ENCODE measurements at places on chromosomes 13 and 19.
A peak's percentile ranks its signal among the peaks of the same experiment; 100 is the strongest.

DNA sequence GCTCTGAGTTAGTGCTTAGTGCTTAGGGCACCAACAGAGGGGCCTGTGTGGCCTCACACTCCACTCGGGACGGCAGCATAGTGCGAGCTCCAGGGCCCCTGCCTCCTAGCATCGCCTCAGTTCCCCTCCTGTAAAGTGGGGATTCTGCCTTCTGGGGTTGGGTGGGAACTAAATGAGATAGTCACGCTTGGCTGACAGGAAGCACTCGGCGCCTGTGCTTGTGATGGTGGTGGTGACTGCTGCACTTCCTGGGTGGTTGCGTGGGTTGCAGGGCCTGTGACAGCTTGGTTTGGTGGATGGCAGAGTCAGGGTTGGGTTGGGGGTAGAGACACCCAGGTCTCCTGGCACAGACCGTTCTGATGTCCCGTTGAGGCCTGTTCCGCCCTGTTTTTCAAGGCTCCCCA is 7.7 kb downstream of the PLEKHF1 start:
- DNase-seq = no peak

DNA sequence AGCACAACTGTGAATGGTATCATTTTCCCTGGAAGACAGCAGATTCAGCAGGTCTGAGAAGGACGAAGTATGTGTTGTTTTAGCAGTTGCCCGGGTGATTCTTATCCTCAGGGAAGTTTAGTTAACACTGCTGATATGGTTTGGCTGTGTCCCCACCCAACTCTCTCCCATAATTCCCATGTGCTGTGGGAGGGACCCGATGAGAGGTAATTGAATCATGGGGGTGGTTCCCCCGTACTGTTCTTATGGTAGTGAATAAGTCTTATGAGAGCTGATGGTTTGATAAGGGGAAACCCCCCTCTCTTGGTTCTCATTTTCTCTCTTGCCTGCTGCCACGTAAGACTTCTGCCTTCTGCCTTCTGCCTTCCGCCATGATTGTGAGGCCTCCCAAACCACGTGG is 81.0 kb upstream of the UBAC2 start:
- DNase-seq = no peak

DNA sequence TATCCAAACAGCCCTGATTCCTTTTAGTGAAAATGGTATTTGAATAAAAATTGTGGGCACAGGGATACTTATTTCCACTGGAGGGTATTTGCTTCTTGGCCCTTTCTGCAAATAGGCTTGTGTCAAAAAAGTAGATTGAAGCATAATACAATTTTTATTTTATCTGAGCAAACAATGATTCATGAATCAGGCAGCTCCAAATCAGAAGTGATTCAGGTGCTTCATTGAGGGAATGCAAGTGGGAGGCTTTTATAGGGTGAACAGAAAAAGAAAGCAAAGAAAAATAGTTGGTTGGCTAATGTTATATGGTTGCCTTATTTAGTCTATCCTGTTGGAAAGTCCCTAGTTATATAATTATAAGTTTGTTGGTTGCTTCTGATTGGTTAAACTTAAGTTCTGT is 117.9 kb downstream of the ITGBL1 start:
- no peak for DNase-seq

GRCh38 chr19:57103573-57104277 is 16.1 kb upstream of the USP29 start:
- DNase-seq = peak; percentile 48
